ENCODE measurements at places on chromosomes 2 and 18.

- DNase-seq, result no peak
Measured at GRCh38 chr2:65061910-65062339, 5.7 kb downstream of the CEP68 start.

- no peak for DNase-seq
Measured at GRCh38 chr2:24205131-24205530, 30.3 kb downstream of the FAM228A start.

GRCh38 chr2:12514631-12515437, 201.9 kb upstream of the TRIB2 start:
- DNase-seq, result no peak

- DNase-seq, result no peak
Measured at GRCh38 chr2:218981881-218982585, 3.0 kb downstream of the FEV start.

GRCh38 chr2:241363426-241363825, 7.3 kb downstream of the FARP2 start:
- DNase-seq, result no peak

DNA sequence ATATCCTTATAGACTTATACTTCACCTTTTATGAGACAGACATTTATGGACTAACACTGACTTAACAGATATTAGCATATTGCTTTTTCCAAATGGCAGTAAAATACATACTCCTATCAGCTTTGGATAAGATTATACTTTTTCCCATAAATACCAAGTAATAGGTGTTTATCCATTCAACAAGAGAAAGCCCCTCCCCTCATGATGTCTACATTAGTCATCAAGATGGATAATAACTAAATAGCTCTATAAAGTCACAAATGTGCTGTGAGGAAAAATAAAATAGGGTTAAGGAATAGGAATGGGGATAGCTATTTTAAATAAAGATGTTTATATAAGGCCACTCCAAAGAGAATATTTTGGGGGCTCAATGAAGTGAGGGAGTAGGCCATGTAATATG, 39.4 kb downstream of the CSRNP3 start:
- no peak for DNase-seq

DNA sequence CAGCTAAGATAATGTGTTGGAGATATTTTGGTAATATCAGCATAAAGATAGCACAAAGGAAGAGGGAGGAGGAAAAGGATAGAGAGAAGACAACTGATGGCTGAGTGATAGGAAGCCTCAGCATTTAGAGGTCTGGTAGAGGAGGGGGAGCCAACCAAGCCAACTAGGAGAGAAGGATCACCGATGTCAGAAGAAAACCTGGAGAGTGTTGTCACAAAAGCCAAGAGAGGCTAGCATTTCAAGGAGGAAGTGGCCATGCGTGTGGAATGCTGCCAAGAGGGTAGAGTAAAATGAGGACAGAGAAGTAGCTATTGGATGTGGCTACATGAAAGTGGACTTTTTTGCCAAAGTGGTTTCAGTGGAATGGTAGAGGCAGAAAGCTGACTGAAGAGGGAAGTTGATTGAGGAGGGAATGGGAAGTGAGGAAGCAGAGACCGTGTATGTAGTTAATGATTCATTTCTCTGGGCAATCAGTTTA, 34.3 kb downstream of the LCLAT1 start:
- DNase-seq, result no peak

DNA sequence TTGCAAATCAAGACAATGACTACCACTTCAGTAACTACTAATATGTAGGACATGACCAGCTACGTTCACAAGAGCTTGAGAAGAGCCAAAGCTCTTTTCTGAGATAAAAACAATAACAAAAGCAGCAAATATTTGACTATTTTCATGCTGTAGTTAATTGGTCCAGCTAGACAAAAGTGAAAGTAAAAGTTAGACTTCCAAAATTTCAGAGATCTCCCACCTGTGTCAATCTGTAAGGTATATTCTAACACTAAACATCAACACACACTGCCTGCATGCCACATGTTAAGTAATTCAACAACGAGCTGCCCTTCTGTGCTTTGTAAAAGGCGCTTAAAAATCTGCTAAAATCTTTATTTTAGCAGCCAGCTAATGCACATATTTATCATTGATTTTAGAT, 185.9 kb downstream of the SLC39A10 start:
- DNase-seq, result no peak

GRCh38 chr2:70785137-70785911, 5.1 kb downstream of the FIGLA start:
- peak; percentile 21 for DNase-seq

DNA sequence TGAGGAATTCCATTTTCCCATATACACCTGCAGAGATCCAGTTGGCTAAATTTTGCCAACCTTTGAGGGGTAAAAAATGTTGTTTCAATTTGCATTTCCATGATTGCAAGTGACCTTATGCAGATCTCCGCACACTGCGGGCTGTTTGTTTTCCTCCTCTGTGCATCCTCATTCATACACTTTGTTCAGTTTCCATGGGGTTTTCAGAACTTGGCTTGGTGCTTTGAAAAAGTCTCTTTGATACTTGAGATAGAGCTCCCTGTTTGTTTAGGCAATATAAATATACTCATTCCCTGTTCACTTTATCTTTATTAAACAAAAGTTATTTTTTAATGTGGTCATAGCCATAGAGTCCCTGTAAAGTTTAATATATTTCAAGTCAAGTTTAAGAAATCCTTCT, 353.1 kb downstream of the CMPK2 start:
- DNase-seq, result no peak

GRCh38 chr2:182302174-182302573, 124.7 kb downstream of the PDE1A start:
- DNase-seq, result no peak

DNA sequence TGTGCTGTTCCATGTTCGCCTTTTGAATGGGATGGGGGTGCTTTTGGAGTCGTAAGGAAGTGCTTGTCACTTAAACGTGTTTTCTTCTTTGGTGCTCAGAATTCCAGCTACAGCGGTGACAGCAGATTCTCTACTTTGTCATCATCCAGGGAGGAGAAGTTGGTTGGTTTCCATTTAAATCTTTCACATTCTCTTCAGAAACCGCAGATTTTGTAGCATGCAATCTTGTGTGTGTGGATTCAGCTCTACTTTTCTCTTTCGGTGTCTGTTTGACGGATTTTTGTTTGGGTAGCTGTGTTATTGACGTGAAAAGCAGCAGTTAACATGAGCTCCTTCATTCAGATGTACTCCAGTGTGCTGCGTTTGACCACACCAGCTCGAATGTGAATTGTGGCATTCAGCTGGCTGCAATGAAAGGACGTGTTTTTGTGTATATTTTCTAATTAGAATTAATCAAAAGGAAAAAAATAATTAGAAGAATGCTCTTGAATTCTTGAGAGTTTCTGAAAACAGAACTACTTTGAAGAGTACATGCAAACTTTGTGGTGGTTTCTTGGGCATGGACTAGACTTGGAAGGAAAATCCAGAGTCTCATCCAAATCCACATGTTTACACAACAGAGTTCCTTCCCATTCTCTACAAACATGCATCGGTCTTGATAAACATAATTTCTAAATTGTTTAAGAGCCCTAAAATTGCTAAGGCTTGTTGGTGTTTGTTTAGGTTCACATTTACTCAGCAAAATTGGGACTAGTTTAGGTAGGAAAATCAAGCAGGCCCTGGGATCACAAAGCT, 68.7 kb upstream of the RBM44 start:
- DNase-seq, result no peak

- DNase-seq, result peak; percentile 51
Measured at GRCh38 chr2:144078802-144079724, 440.9 kb downstream of the ZEB2 start.

DNA sequence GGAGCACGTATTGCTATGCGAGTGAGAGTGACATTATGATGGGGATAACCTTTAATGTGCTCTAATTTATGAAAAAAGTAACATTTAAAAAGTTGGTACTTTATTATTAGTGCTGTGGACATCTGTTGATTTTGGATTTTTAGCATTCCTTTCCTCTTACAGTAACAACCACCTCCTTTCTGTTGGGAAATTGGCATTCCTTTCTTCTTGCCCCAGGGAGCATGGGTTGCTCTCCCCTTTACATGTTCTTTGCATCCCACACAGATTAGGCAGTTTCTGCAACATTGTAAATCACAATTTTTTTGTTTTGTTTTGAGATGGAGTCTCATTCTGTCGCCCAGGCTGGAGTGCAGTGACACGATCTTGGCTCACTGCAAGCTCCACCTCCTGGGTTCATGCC, 300.2 kb downstream of the LPIN1 start:
- DNase-seq, result no peak

GRCh38 chr18:44067186-44067585, 613.5 kb upstream of the SETBP1 start:
- no peak for DNase-seq

GRCh38 chr2:81483254-81483653, 1178.7 kb upstream of the LRRTM1 start:
- no peak for DNase-seq

GRCh38 chr2:99602476-99602875, 112.7 kb upstream of the REV1 start:
- no peak for DNase-seq

DNA sequence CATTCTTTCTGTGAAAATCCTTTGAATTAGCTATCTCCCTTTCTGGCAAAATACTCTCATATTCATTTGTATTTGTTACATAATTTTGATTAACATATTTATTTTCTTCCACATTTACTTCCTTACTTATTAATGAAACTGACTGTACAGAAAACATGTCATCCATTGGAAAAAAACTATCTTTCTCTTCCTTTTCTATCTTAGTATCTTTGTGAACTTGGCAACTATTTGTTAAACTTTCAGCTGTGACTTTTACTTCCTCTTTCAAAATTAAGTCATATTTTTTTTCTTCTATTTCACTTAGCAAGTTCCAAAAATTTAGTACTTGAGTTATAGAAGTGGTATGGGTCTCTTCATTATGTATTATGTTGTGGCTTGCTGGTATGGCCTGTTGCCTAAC, 2.6 kb downstream of the RAD51AP2 start:
- DNase-seq, result no peak

DNA sequence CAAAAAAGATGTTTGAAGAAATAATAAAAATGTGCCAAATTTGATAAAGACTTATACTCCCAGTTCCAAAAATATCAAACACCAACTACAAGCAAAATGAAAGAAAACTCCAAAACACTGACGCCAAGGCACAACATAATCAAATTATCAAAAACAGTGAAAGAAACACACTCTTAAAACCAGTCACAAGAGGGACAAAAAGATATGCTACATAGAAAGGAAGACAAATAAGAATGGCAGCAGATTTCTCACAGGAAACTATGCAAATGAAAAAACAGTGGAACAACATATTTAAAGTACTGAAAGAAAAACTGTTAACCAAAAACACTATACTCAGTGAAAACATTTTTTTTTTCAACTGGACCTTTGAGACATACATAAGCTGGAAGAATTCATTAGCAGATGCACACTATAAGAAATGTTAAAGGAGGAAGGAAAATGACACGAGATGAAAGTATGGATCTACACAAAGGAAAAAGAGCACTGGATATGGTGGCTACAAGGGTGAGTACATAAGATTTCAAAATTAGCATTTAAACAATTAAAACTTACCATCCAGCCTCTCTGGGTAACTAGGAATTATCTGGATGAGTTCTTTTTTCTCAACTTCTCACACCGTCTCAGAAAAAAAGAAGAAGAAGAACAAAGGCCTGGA, 94.0 kb upstream of the ACVR1C start:
- DNase-seq, result no peak

- no peak for DNase-seq
Measured at GRCh38 chr2:228541789-228542188, 360.3 kb upstream of the SPHKAP start.

GRCh38 chr2:216131175-216131926, 22.2 kb downstream of the XRCC5 start:
- DNase-seq, result no peak

DNA sequence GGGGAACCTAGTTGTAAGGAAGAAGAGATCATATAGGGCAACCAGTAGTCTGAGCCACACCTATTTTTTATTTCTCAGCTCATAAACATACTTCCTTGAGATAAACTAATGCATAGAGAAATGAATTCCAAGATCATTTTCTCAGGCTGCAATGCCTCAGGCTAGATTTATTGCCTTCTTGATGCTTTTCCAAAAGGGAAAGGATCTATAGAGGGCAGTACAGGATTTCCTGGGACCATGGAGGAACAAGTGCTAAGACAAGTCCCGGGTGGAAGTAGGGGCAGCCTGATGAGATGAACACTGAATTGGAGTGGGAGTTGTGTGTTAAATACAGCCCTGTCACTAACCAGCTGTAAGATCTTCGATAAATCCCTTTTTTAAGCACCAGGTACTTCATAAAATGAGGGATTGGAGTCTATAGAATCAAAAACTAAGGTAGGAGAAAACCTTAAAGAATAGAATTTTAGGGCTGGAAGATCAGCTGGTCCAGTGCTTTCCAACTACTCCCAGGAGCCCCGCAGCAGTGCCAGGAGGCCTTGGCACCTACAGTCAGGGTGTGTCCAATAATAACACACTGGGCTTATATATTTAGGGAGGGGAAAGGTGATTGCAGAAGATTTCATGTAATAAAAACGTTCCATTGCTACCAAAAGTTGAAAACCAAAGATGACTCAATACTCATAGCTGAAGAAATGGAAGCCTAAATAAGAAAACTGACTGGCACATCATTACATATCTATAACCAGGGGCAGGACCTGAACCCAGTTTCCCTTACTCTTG, 58.1 kb downstream of the SERTAD2 start:
- DNase-seq, result no peak

GRCh38 chr2:60972889-60973656, 44.4 kb upstream of the PEX13 start:
- DNase-seq, result no peak

GRCh38 chr2:121717529-121717928, 19.1 kb downstream of the NIFK start:
- no peak for DNase-seq

- no peak for DNase-seq
Measured at GRCh38 chr2:239131521-239131920, 269.3 kb downstream of the HDAC4 start.

GRCh38 chr2:9497017-9497416, 22.7 kb downstream of the IAH1 start:
- DNase-seq, result no peak

DNA sequence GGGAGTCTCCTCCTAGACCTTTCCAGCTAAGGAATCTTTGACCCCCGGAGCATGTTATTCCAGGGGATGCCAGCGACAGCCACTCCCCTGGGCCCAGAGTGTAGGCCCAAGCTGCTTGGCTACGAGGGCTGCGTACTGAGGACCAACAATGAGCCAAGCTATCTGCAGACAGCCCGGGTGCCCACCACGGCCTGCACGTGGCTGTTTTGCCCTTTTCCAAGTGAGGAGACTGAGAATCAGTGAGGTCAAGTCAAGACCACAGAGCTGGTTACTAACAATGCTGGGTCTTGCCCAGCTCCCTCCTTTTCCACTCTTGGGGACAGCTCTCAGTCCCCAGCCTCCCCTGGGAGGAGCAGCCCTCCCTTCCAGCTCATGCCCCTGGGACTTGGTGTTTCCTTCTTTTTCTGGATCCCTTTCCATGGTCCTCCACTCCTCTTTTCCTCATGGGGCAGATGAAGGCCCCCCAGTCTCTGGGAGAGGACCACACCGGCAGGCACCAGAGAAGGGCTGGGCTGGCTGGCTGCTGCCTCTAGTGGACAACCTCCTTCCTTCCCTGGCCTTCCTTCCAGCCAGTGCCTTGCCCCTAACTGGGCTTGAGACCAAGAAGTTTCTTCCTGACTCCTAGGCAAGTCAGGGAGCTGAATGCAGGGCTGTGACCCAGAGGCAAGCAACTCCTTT, 550 bp upstream of the MALL start:
- no peak for DNase-seq

- no peak for DNase-seq
Measured at GRCh38 chr2:153294199-153294786, 184.3 kb downstream of the RPRM start.

- no peak for DNase-seq
Measured at GRCh38 chr2:18560797-18561085, 288 bp upstream of the RDH14 start.
